Inflammatory macrophage (primary cell): ENCODE measurements at places on chromosomes 12 and 14.

DNA sequence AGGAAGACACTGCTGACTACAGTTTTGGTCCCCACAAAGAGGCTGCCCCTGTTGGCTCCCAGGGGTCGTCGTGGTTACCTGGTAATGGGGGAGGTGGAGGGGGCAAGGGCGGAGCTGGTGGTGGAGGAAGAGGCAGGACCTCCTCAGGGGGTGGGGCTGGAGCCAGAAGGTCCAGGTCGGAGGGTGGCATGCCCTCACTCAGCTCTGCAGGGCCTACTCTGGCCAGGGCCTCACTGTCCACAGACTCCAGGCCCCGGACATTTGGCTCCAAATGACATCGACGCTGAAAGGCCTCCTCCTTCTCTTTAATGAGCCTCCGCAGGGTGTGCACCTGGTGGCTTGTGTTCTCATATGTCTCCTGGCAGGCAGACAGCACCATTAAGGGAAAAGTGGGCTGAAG is 28.5 kb downstream of the PRPF40B start:
- no peak for DNase-seq

- no peak for DNase-seq
These were observed 101.6 kb upstream of the ESRRB start for GRCh38 chr14:76274324-76274723.

DNA sequence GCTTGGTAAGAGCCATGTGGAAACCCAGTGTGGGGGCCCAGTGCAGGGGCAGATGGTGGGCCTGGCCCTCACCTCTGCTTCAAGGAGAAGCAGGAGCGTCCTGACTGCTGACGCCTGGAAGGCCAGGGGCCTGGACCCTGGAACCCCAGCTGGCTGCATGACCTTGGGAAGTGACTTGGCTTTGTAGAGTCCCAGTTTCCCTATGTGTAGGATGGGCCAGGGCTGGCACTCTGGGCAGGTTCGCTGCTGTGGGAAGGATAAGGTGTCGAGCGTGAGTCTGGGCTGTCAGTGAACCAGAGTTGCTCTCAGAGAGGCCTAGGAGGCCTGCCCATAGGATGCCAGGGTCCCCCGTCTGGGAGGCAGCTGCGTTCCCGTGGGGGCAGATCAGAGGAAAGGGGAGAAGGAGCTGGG is 43.2 kb downstream of the TRAFD1 start:
- DNase-seq: no peak

DNA sequence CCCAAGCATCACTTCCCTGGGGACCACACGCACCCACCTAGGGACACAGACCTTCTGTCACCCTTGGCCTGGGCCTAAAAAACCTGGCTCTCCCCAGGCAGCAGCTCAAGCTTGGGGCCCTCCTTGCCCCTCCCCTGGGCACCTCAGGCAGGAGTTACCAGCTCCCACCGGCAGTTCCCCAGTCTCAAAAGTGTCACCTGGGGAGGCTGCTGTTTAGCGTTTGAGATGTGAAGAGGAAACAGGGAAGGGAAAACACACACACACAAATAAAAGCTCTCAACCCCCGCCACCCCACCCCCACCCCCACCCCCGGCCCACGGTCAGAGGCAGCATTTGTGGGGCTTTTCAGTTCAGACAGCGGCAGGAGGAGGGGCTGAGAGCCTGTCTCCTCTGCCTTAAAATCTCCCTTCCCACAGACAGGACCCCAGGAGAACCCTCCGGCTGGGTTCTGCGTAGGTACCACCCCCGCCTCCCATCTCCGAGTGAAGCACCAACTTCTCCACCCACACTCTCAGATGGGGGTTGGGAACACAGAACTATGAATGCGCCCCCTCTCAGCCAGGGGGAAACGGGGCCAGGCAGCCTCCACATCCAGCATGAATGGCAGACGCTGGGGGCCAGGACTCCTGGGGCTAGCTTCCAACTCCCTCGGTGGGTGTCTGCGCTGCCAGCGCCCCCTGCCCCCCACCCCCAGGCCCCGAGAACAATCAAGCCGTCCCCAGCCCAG is 3.0 kb downstream of the NCOR2 start:
- no peak for DNase-seq

DNA sequence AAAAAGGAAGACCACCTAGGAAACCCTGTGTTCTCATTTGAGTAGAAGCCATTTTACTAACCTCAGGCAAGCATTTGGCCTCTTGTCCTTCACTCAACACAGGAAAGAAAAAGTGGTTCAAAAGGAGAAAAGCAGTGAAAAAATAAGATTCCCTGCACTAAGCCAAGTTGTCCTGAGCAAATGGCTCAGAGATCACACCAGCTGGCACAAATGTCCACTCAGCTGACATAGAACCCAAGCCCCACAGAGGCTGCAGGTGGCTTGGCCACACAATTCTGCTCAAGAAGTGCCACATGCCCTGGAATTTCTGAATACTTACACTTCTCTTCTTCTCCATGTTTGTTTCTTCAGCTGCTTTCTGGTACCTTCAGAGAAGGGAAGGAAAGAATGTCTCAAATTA is 52.0 kb downstream of the LIMA1 start:
- DNase-seq: no peak
